ENCODE measurements at places on chromosomes 7 and 10.

DNA sequence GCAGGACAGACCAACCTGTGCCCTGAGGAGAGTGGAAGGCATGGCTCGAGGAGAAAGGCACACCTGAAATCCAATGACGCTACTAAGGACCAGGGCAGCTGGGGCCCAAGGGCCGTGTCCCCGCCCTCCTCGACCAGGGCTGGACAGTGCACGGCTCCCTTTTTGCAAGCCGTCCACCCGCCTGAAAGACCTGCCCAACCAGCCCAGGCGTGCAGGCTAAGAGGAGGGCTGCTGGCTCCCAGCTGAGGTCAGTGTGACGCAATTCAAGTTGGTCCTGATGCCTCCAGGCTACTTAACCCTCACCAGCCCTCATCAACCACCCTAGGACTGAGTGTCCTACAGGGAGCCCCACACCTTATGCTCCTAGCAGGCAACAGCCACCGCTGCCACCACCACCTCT is 69.3 kb downstream of the DLG5 start:
- no peak for DNase-seq

- DNase-seq: no peak
Observed at GRCh38 chr7:78141522-78142281, 343.1 kb downstream of the PHTF2 start.

GRCh38 chr7:132516042-132516840 is 60.0 kb downstream of the PLXNA4 start:
- no peak for DNase-seq

GRCh38 chr10:21740989-21741388 is 207.0 kb downstream of the MLLT10 start:
- no peak for DNase-seq

DNA sequence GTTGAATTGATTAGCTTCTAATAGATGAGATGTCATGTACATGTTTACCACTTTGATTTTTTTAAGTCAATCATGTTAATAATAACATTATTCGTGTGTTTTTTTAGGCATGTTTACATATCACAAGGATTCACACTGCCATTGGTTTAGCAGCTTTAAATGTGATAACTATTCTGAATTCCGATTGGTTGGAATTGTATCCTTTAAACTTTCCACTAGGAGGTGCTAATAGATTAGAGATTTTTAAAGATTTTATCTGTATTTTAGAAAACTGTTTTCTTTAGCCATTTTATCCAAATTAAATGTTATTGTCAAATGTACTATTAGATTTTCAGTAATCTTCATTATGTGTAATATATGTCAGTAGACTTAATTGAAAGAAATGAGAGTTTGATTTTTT is 83.2 kb downstream of the HECTD2 start:
- no peak for DNase-seq
